ENCODE measurements at places on chromosomes 3 and 15.
A peak's percentile ranks its signal among the peaks of the same experiment; 100 is the strongest.

DNA sequence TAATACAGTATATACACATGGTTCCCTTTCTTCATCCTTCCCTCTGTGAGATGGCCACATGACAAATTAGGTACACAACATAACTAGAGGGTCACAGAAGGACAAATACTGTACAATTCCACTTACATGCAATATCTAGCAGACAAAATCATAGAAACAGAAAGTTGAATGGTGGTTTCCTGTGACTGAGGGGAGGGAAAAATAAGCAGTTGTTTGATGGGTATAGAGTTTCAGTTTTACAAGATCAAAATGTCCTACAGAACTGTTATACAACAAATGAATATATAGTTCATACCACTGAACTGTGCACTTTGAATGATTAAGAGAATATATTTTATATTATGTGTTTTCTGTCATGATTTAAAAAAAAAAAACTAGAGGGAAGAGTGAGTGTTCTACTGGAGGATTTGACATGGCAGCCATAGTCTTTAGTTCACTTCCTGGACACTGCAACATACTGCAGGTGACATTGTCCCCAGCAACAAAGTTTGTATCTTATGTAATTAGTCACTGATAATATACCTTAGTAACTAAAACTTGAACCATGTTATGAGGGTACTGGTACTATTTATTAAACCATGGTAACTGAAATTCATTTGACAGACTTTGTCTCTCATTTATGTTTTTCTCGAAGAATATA is 37.2 kb downstream of the CCDC54 start:
- DNase-seq = peak; percentile 13

- DNase-seq = no peak
These were observed 67.2 kb downstream of the LPP start for GRCh38 chr3:188220988-188221818.

GRCh38 chr3:31002730-31003129 is 108.3 kb upstream of the GADL1 start:
- no peak for DNase-seq

GRCh38 chr3:123623346-123623880 is 38.6 kb upstream of the HACD2 start:
- DNase-seq = no peak

GRCh38 chr3:129379582-129380358 is 48.7 kb downstream of the EFCAB12 start:
- no peak for DNase-seq

DNA sequence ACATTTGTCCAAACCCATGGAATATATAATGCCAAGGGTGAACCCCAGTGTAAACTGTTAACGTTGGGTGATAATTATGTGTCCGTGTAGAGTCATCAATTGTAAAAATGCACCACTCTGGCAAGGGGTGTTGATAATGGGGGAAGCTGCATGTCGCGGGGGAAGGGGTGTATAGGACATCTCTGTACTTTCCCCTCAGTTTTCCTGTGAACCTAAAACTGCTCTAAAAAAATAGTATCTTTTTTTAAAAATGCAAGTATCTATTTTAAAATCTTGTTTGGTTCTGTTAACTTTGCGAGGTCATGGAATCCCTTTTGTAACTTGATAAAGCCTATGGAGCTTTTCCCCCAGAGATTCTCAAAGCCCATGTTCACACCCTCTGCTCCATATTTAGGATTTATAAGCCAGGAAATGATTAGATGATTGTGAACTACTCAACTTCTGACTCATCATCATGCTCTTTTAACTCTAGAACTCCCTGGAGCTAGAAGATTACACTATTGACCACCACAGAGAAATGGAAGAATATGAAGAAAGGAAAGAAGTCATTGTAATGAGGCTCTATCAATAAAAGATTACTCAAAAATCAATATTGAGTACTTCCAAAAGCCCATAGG is 56.1 kb upstream of the C3orf49 start:
- DNase-seq = no peak

GRCh38 chr3:126870608-126871210 is 112.2 kb upstream of the PLXNA1 start:
- no peak for DNase-seq

DNA sequence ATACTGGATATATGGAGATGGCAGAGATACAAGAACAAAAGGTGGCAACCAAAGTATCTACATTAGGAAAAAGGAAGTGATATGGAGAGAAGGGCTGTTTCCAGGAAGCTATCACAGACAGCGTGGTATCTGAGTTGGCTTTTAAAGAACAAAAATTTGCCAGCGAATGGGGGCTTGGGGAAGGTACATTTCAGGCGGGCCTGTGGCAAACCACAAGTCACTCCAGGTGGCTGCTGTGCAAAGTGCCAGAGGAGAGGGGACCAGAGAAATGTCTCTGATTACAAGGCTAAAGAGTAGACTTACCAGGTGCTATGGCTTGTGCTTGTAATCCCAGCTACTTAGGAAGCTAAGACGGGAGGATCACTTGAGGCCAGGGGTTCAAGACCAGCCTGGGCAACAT is 91.1 kb downstream of the MSL2 start:
- DNase-seq = no peak

GRCh38 chr15:78988361-78988911 is 43.6 kb upstream of the CTSH start:
- DNase-seq = no peak

GRCh38 chr15:101505610-101506337 is 16.3 kb upstream of the PCSK6 start:
- no peak for DNase-seq

GRCh38 chr15:83835479-83835878 is 181.6 kb downstream of the ADAMTSL3 start:
- no peak for DNase-seq

DNA sequence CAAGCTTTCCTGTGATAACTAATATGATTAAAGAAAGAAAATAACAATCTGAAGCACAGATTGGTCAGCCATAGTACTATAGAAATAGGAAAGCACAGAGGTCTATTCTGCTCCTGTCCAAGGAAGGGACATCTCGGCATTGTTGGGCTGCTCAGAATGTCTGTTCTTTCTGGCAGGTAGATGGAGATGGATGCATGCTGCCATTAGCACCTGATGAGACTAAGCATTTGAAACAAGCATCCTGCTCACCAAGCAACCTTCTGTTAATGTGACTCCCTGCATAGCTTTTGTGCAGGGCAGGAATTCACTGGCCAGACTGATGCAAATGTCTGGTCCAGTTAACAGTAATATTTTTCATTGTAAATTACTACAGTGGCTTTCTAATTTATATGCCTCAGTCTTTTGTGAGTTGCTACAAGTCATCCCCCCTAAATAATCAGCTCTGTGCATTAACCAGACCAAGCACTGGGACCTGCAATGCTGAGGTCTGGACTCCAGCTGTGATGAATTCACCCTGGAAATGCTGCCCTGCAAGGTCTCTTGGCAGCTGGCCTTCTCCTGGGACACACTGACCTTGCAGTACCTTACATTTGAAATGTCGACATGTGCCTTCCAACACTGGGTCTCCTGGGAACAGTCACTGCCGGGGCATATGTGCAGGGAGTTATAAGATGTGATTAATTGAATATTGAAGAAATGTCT is 1123.7 kb downstream of the IGSF11 start:
- DNase-seq = no peak

GRCh38 chr3:16658004-16658924 is 53.0 kb upstream of the DAZL start:
- DNase-seq = no peak

- no peak for DNase-seq
These were observed 60.0 kb downstream of the MLH1 start for GRCh38 chr3:37053337-37053736.

- DNase-seq = no peak
These were observed 766.9 kb upstream of the NR2F2 start for GRCh38 chr15:95563634-95564033.

- no peak for DNase-seq
These were observed 7.7 kb upstream of the GOLGB1 start for GRCh38 chr3:121757087-121757811.

- DNase-seq = no peak
These were observed 598 bp upstream of the GMNC start for GRCh38 chr3:190863119-190863465.

DNA sequence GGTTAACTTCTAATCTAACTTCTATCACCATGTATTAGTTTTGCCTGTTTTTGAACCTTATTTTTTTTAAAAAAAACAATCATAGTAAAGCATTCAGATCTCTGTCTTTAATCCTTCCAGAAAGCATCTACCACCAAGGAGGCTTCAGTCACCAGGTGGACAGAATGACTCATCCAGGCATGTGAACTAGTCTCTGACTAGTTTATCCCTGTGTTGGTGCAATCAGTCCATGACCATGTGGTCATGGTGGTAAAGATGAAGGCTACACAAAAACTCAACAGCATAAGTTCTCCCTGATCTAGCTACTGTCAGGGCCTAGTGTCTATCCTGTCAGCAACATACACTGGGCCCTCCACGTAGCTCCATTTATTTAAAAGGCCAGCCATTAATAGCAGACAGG is 750.6 kb downstream of the AGBL1 start:
- no peak for DNase-seq

DNA sequence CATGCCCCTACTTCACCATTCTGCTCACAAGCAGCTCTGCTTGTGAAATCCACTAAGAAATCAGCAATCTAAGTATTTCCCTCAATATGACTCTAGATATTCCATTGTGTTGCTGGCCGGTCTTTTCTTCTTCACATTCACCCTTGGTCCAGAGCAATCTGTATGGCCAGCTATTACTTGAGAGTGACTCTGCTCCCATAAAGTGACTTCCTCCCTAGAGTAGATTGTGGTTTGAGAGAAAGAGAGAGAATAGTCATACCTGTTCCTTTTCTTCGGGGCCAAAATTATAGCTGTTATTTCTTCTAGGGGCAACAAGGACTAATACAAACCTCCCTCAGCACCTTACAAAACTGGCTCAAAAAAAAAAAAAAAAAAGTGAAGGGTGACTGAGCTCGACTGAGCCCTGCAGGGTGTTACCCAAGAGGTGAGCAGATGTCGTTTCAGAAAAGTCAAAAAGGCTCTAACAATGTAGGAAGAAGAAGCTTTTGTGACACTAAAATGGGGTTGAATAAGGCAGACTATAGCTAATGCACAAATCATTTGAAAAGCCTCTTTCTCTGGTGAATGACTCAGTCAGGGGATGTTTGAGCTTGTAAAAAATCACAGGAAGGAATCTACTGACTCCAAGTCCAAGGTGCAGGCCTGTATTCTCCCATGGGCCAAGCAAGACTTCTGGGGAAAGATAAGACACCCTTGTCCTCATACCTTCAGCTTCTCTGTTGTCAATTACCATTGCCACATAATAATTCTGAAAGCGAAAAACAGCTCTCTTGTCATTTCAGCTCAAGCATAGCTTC is 161.0 kb upstream of the SLC24A5 start:
- DNase-seq = no peak
